ENCODE measurements at places on chromosomes 7 and 10.
A peak's percentile ranks its signal among the peaks of the same experiment; 100 is the strongest.

DNA sequence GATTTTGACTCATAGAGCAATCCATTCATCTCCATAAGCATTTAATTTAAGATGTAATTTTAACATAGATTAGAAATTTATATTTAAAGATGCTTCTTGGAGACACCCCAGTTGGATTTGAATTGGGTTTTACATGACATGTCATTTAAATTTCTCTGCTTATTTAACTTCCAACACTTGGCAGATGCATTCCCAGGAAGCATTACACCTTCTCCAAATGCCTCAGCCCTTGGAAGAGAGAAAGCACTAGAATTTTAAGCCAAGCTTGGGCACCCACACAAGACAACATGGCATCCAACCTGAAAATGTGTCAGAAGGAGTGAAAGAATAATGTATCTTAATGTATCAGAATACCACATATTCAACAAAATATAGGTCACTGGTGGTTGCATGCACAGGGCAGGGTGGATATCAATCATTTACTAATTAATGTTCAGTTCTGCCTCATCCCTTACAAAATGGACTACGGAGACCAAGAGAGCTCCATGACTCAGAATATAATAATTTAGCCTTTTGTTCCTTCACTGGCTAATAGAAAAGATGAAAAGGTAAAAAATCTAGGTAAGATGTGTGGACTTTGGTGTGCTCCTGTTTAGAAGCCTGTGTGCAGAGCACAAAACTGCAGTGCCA is 541.7 kb upstream of the SORCS1 start:
- DNase-seq = no peak
- H3K27ac ChIP-seq = no peak overlapping the region
- H3K36me3 ChIP-seq = no peaks in the 10 kb centered on the region
- no peaks in the 10 kb centered on the region for H3K4me1 ChIP-seq

GRCh38 chr10:19659920-19660655 is 156.1 kb upstream of the PLXDC2 start:
- H3K36me3 ChIP-seq = no peaks in the 10 kb centered on the region
- H3K4me3 ChIP-seq = no peak overlapping the region
- no peaks in the 10 kb centered on the region for H3K27me3 ChIP-seq
- no peaks in the 10 kb centered on the region for H3K4me1 ChIP-seq
- DNase-seq = no peak
- H3K27ac ChIP-seq = no peak overlapping the region

- H3K36me3 ChIP-seq = peaks cover 1% of the 10 kb centered on the region
- no peaks in the 10 kb centered on the region for H3K4me1 ChIP-seq
- H3K27me3 ChIP-seq = no peaks in the 10 kb centered on the region
- no peak for DNase-seq
- H3K27ac ChIP-seq = no peak overlapping the region
Observed at GRCh38 chr7:13949445-13949844, 40.0 kb downstream of the ETV1 start.

GRCh38 chr7:30352169-30352568 is 67.8 kb downstream of the ZNRF2 start:
- peaks cover 7% of the 10 kb centered on the region for H3K36me3 ChIP-seq
- H3K27ac ChIP-seq = peak overlapping the region; percentile 71
- no peak overlapping the region for H3K4me3 ChIP-seq
- DNase-seq = no peak
- H3K27me3 ChIP-seq = no peaks in the 10 kb centered on the region
- H3K4me1 ChIP-seq = peaks cover 39% of the 10 kb centered on the region

- peaks cover 50% of the 10 kb centered on the region for H3K27me3 ChIP-seq
- H3K4me1 ChIP-seq = no peaks in the 10 kb centered on the region
- H3K27ac ChIP-seq = no peak overlapping the region
- H3K36me3 ChIP-seq = peaks cover 3% of the 10 kb centered on the region
- DNase-seq = no peak
- H3K4me3 ChIP-seq = no peak overlapping the region
Observed at GRCh38 chr10:47401874-47402640, 18.0 kb upstream of the ZNF488 start.

DNA sequence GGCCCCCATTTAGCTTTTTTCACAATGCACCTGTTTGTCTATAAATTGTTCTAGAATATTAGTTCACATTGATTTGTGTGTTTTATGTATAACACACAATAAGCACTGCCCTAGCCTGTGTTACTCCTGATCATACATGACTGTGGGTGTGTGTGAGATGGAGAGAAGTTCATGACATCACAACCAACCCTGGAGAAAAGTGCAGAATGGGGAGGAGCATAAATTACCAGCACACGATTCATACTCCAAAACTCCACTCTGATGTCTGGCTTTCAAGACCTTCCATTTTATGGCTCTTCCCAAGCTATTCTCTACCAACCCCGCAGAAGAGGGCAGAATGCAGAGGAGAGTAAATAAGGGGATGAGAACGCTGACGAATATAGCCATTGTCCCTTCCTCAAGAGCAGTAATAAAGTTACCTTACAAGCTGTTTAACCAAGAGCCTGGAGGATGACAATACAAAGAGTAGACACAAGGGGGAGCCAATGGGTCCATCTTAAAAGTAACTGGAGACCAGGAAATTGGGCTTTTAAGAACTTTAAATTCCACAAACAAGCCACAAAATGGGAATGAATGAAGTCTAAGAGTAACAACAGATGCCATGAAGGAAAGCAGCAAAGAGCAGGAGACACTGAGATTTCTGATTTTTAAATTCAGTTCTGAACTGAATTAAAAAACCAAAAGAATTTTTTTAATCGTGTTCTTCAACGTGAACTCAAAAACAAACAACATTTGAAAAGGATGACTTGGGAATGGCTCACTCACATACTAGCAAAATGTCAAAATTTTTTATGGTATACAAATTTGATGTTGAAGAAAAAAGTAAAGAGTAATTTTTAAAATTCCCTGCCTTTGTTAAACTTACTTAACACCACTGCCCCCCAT is 159.6 kb downstream of the PARD3 start:
- DNase-seq = no peak
- H3K27me3 ChIP-seq = peaks cover 12% of the 10 kb centered on the region
- H3K4me3 ChIP-seq = no peak overlapping the region

GRCh38 chr7:1229956-1230355 is 2.7 kb upstream of the UNCX start:
- peaks cover 77% of the 10 kb centered on the region for H3K27me3 ChIP-seq
- H3K4me3 ChIP-seq = no peak overlapping the region
- peaks cover 29% of the 10 kb centered on the region for H3K36me3 ChIP-seq
- DNase-seq = no peak

DNA sequence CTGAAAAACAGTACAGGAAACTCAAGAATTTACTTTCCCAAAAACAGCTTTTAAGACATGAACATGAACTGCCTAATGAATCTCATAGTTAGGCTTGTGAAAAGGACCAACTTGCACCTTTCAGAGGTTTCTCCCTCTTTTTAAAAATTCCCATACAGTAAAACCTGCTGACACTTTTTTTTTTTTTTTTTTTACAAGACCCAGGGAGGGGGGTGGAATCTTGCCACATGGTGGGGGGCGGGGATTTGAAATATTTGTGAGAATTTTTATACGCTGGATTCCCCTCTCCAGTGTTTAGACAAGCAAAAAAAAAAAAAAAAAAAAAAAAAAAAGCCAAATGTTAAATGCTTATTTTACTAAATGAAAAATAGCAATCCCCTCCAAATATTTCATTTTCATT is 57.4 kb downstream of the HIBADH start:
- no peak overlapping the region for H3K4me3 ChIP-seq
- H3K27ac ChIP-seq = no peak overlapping the region
- no peaks in the 10 kb centered on the region for H3K36me3 ChIP-seq
- DNase-seq = no peak
- no peaks in the 10 kb centered on the region for H3K27me3 ChIP-seq

GRCh38 chr7:24769014-24769830 is 12.0 kb upstream of the GSDME start:
- H3K4me1 ChIP-seq = no peaks in the 10 kb centered on the region
- H3K4me3 ChIP-seq = no peak overlapping the region
- H3K36me3 ChIP-seq = peaks cover 3% of the 10 kb centered on the region
- no peak for DNase-seq
- H3K27me3 ChIP-seq = peaks cover 56% of the 10 kb centered on the region
- H3K27ac ChIP-seq = no peak overlapping the region

DNA sequence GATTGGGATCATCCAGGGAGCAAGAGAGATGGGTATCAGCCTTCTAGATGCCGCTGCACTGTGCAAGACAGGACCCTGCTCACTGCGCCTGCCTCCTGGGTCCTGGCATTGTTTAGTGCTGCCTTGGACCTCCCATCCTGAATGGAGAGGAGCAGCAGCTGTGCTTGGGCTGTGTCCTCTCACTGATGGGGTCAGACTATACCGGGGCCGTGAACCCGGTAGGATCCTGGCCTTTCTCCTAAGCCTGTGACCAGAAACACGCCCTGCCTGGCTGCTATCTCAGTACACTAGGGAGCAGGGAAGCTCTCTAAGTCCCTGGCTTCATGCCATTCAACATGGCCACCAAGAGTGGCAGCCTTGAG is 309.4 kb upstream of the ZNF32 start:
- peaks cover 63% of the 10 kb centered on the region for H3K27me3 ChIP-seq
- no peak overlapping the region for H3K27ac ChIP-seq
- H3K36me3 ChIP-seq = no peaks in the 10 kb centered on the region
- no peaks in the 10 kb centered on the region for H3K4me1 ChIP-seq
- H3K4me3 ChIP-seq = no peak overlapping the region
- DNase-seq = peak; percentile 6

DNA sequence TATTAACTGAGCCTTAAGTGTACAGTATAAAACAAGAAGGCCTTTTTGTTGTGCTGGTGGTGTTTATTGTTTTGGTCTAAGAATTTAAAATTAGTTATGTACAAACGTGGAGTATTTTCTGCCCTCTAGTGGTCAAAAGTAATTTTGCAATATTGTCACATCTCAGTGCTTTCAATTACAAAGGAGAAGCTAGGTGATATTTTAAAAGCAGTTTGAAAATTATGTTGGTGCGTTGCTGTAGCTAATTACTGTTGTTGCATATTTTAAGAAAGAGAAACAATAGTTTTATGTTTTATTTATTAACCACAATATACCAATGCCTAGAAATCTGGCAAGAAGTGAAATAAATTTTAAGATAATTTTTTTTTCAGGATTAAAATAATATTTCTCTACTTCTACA is 11.4 kb downstream of the NPVF start:
- DNase-seq = no peak
- peaks cover 2% of the 10 kb centered on the region for H3K36me3 ChIP-seq
- H3K4me1 ChIP-seq = no peaks in the 10 kb centered on the region
- no peak overlapping the region for H3K27ac ChIP-seq

GRCh38 chr7:14542624-14543023 is 359.9 kb downstream of the DGKB start:
- no peaks in the 10 kb centered on the region for H3K27me3 ChIP-seq
- no peaks in the 10 kb centered on the region for H3K36me3 ChIP-seq
- H3K4me1 ChIP-seq = no peaks in the 10 kb centered on the region

- H3K4me3 ChIP-seq = no peak overlapping the region
- H3K27ac ChIP-seq = no peak overlapping the region
- no peaks in the 10 kb centered on the region for H3K4me1 ChIP-seq
- no peaks in the 10 kb centered on the region for H3K36me3 ChIP-seq
- no peak for DNase-seq
- peaks cover 19% of the 10 kb centered on the region for H3K27me3 ChIP-seq
Observed at GRCh38 chr10:77592510-77592909, 45.1 kb downstream of the KCNMA1 start.

GRCh38 chr7:2952316-2952715 is 91.4 kb downstream of the CARD11 start:
- no peak overlapping the region for H3K4me3 ChIP-seq
- peaks cover 33% of the 10 kb centered on the region for H3K36me3 ChIP-seq
- no peak overlapping the region for H3K27ac ChIP-seq
- H3K27me3 ChIP-seq = no peaks in the 10 kb centered on the region

- no peak overlapping the region for H3K27ac ChIP-seq
- H3K4me1 ChIP-seq = no peaks in the 10 kb centered on the region
- H3K27me3 ChIP-seq = peaks cover 46% of the 10 kb centered on the region
- no peaks in the 10 kb centered on the region for H3K36me3 ChIP-seq
- H3K4me3 ChIP-seq = no peak overlapping the region
Observed at GRCh38 chr7:129205987-129206785, 17.8 kb downstream of the SMO start.

DNA sequence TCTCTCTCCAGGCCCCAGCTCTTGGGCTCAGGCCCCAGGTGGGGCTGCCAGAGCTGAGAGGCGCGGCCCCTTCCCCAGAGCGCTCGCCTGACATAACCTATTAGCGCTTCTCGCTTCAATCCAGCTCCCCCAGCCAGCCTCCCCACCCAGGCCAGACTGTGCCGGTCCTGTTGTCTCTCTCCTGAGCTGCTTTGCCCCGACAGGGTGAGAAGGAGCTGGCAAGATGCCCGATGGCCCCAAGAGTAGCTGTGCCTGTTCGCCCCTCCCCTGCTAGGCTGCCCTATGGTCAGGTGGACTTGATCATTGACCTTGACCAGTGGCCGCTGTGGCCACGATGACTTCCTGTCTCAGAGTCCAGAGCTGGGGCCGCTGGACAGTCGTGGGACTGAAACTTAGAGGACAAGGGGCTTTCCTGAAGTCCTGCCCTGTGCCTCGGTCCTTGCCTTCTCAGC is 9.1 kb downstream of the TMEM270 start:
- no peak overlapping the region for H3K4me3 ChIP-seq
- no peak overlapping the region for H3K27ac ChIP-seq
- DNase-seq = no peak

DNA sequence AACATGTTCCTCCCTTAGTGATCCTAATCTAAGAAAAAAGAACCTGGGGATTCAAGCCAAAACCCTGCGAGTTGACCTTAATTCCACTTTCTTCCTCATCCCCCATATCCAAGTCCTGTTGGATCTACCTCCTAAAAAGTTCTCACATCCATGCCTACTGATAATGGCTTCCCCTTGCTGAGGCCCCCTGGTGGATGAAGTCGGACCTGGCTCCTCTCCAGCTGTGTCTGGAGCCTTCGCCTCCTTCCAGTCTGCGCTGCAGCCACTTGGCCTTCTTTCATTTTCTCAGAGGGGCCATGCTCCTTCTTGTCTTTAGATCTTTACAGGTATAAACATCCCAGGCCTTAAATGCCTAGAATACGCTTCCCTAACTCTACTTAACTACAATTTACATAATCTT is 8.1 kb downstream of the PDE1C start:
- no peak for DNase-seq
- no peaks in the 10 kb centered on the region for H3K27me3 ChIP-seq
- H3K4me1 ChIP-seq = no peaks in the 10 kb centered on the region
- no peak overlapping the region for H3K4me3 ChIP-seq

GRCh38 chr7:22008683-22009082 is 63.0 kb upstream of the CDCA7L start:
- no peak overlapping the region for H3K4me3 ChIP-seq
- no peak for DNase-seq
- no peaks in the 10 kb centered on the region for H3K36me3 ChIP-seq
- H3K27ac ChIP-seq = no peak overlapping the region
- peaks cover 56% of the 10 kb centered on the region for H3K27me3 ChIP-seq
- H3K4me1 ChIP-seq = no peaks in the 10 kb centered on the region

DNA sequence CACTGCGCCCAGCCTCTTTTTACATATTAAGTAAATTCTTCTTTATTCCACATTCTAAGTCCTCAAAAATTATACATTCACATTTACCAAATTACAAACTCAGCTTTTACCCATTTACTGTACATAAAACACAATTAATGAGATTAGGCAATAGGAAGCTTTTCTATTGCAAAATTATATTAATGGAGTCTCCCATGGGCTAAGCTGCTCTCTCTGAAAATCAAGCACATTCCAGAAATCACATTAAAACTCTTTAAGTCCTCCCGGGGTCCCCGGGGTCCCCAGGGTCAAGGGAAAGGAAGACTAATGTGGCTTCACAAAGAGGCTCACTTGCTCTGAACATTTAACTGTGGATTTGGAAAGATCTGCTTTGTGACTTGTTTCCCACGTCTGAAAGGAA is 127.4 kb upstream of the KMT2E start:
- peaks cover 12% of the 10 kb centered on the region for H3K27me3 ChIP-seq
- peaks cover 2% of the 10 kb centered on the region for H3K36me3 ChIP-seq
- no peak overlapping the region for H3K27ac ChIP-seq
- no peak for DNase-seq
- no peak overlapping the region for H3K4me3 ChIP-seq
- no peaks in the 10 kb centered on the region for H3K4me1 ChIP-seq
